Breast epithelium (tissue), 4 donors: ENCODE measurements at places on chromosomes 3 and 15.

- no peaks in the 10 kb centered on the region for H3K27me3 ChIP-seq
- H3K27ac ChIP-seq, result no peak overlapping the region
- no peak for DNase-seq
Observed at GRCh38 chr3:128247666-128248409, 94.6 kb downstream of the EEFSEC start.

GRCh38 chr15:79629687-79630086, 197.6 kb downstream of the MINAR1 start:
- no peak overlapping the region for H3K27ac ChIP-seq
- H3K36me3 ChIP-seq, result no peaks in the 10 kb centered on the region
- no peak overlapping the region for H3K4me3 ChIP-seq
- DNase-seq, result no peak

DNA sequence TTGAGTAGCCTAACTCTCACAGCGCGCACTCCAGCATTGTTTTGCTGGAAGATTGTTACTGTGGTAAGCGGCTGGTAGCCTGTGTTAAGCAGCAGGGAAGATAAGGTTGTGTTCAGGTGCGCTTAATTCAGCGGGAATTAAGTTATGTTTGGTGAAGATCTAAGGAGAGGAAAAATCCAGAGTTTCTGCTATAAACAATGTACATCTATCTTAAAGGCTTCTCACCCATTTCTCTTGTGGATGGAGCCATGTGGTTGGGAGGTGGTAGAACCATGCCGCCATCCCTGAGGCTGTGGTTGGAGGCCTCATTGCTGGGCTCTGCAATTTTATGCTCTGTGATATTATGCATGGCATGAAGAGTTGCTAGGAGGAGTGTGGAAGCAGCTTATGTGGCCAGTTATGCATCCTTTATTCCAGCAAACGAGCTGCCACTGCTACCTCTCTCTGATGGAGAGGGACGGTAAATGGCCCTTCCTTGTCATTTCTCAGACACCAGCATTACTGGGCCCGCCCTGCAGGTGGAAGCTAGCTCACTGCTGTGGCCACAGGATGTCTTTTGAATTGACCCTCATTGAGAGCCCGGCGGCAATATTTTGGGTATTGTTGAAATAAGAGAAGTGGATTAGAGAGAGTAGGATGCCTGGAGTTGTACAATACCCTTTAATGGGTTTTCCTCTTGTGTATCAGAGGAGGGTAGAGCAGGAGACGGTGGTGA, 1.3 kb downstream of the MINAR1 start:
- no peak overlapping the region for H3K4me3 ChIP-seq
- DNase-seq, result no peak
- no peaks in the 10 kb centered on the region for H3K4me1 ChIP-seq
- peaks cover 43% of the 10 kb centered on the region for H3K27me3 ChIP-seq
- no peak overlapping the region for H3K27ac ChIP-seq

DNA sequence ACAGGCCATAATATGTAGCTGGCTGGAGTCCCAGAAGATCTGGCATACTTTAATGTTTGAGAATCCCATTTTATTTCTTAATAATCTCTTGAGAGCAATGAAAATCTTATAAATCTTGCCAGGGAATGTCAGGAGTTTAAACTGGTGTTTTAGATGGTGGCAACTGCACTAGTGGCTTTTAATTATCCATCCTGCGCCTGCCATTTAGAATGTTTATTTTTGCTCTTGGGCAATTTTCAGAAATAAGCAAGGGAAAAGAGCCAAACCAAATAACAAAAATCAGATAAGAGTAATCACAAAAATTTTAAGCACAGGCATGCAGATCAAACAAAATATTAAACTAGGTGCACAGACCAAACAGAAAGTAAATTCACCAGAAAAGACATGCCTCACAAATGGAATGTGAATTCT, 41.9 kb upstream of the UBP1 start:
- no peaks in the 10 kb centered on the region for H3K27me3 ChIP-seq
- H3K27ac ChIP-seq, result no peak overlapping the region
- no peak for DNase-seq
- no peaks in the 10 kb centered on the region for H3K4me1 ChIP-seq
- H3K4me3 ChIP-seq, result no peak overlapping the region
- H3K36me3 ChIP-seq, result no peaks in the 10 kb centered on the region

DNA sequence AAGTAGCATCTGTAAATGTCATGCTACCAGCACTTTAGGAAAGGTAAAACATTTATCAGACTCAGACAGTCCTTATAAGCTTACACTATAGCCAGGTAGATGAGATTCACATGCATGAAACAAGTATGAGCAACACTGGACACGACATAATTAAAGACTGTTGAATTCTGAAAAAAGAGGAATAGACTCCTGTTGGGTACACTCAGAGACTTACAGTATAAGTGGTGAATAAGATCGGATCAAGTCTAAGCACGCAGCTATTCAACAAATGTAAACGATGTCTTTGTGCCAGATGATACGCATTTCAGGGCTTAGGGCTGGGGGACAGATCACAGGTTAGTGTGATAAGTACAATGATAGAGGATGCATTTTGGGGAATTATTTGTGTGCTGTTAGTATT, 43.2 kb upstream of the SPPL2A start:
- no peak overlapping the region for H3K27ac ChIP-seq
- H3K27me3 ChIP-seq, result no peaks in the 10 kb centered on the region
- DNase-seq, result no peak
- H3K4me3 ChIP-seq, result no peak overlapping the region
- no peaks in the 10 kb centered on the region for H3K36me3 ChIP-seq

- H3K27me3 ChIP-seq, result no peaks in the 10 kb centered on the region
- DNase-seq, result no peak
- no peaks in the 10 kb centered on the region for H3K36me3 ChIP-seq
- no peak overlapping the region for H3K4me3 ChIP-seq
Observed at GRCh38 chr3:129577925-129578786, 28.3 kb downstream of the PLXND1 start.

DNA sequence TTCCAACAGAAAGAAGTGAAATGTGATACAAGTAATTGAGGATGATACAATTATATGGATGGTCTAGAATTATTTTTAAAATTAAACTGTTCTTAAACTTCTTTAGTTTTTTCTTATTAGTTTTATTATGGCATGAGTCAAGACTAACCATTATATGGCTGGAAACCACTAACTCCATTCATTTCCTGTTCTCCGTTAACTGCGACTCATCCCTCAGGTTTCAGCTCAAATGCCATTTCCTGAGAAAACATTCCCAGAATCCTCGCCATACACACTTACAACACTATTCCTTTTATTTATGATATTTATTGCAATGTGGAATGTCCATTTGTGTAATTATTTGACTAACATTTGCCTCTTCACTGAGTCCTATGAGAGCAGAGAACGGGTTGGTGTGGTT, 394.1 kb downstream of the SOX2 start:
- no peak overlapping the region for H3K4me3 ChIP-seq
- no peak for DNase-seq
- H3K27ac ChIP-seq, result no peak overlapping the region
- no peaks in the 10 kb centered on the region for H3K27me3 ChIP-seq

DNA sequence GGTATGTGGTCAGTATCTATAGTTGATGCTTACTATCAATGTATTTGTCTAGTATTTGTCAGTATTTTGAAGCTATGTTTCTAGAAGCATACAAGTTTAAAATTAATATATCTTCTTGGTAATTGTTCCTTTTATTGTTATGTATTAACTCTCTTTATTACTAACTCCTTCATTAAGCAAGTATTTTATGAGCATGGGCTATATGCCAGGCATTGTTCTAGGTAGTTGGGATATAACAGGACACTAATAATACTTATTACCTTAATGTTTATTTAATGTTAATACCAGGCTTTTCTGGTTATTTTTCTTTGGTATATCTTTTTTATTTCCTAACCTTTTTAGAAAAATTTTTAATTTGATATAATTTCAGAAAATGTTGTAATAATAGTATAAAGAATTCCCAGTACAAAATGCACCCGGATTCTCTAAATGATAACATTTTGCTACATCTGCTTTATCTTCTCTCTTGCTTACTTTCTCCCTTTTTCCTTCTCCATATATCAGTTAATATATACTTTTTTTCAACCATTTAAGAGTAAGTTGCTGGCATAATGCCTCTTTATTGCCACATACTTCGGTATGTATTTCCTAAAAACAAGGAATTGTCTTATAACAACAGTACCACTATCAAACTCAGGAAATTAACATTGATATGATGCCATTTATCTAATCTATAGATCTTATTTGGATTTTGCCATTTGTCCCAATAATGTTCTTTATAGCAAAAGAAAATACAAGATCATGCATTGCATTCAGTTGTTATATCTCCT, 30.9 kb downstream of the LRRC49 start:
- no peak overlapping the region for H3K27ac ChIP-seq
- no peaks in the 10 kb centered on the region for H3K27me3 ChIP-seq
- no peak overlapping the region for H3K4me3 ChIP-seq
- no peaks in the 10 kb centered on the region for H3K36me3 ChIP-seq

DNA sequence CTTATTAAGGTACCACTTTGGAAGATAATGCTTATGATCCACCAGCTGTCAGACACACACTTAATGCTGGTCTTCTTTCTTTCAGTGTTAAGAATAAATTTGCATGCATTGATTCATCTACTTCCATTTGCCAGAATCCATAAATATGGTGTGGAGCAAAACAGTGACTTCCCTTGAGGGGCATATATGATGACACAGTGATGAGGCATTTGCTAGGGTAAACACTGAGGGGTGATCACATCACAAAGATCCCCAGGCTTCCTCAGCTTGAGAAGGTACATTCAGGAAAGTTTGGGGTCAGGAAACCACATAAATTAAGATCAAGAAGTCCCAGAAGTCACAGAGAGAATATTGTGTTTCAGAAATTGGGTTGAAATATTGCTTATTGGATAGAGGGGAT, 9.9 kb upstream of the ZBED2 start:
- no peak for DNase-seq
- H3K27ac ChIP-seq, result no peak overlapping the region
- H3K4me1 ChIP-seq, result no peaks in the 10 kb centered on the region

DNA sequence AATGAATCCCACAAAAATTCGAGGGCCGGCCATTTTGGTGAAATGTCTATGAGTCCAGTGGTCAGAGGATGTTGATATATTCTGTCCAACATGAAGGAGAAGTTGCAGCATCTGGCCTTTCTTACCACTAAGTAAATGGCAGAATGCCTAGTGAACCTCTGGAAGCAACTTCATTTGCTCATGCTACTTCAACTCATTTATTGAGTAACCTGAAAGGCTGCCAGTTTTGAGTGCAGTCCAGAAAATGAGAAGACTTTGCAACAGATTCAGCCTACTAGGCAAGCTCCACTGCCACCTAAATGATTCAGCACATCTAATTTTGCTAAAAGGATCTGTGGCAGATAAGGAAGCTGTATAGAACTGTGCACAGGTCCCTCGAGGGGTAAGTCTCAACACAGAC, 265.0 kb downstream of the OPA1 start:
- no peaks in the 10 kb centered on the region for H3K36me3 ChIP-seq
- H3K4me1 ChIP-seq, result no peaks in the 10 kb centered on the region

- no peak for DNase-seq
- H3K27me3 ChIP-seq, result no peaks in the 10 kb centered on the region
- no peaks in the 10 kb centered on the region for H3K4me1 ChIP-seq
- H3K4me3 ChIP-seq, result no peak overlapping the region
Observed at GRCh38 chr3:65964838-65965237, 73.9 kb downstream of the MAGI1 start.

DNA sequence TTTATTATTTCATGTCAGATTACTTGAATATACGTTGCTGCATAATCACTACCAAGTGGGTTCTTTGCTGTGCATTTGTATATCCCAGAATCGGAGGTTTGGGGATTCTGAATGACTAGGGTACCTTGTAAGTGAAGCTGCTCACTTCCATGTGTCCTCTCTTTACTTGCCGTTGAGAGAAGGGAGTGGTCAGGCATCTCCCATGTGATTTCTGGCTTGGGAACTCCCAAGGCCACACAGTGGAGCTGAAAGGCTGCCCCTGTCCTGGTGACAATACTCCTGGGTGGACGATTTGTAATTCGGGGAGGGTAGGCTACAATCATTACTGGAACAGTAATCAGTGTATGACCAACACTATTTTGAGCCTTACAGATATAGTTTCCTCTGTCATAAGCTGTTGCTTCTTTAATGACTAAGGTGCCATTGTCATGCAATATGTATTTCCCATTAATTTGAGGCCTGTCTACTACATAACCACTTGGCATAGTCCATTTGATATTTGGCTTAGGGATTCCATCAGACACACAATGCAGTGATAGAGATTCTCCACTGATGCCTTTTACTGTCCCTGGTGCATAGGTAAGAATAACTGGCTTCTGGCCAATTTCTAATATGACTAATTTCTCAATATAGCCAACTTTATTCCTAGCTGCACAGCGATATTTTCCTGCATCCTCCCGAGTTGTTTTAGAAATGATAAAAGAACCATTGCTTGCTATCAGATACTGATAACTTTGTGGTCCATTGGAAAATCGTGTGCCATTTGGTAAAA, 24.0 kb downstream of the IGSF10 start:
- H3K36me3 ChIP-seq, result no peaks in the 10 kb centered on the region
- no peak overlapping the region for H3K4me3 ChIP-seq
- DNase-seq, result no peak
- H3K27me3 ChIP-seq, result no peaks in the 10 kb centered on the region

DNA sequence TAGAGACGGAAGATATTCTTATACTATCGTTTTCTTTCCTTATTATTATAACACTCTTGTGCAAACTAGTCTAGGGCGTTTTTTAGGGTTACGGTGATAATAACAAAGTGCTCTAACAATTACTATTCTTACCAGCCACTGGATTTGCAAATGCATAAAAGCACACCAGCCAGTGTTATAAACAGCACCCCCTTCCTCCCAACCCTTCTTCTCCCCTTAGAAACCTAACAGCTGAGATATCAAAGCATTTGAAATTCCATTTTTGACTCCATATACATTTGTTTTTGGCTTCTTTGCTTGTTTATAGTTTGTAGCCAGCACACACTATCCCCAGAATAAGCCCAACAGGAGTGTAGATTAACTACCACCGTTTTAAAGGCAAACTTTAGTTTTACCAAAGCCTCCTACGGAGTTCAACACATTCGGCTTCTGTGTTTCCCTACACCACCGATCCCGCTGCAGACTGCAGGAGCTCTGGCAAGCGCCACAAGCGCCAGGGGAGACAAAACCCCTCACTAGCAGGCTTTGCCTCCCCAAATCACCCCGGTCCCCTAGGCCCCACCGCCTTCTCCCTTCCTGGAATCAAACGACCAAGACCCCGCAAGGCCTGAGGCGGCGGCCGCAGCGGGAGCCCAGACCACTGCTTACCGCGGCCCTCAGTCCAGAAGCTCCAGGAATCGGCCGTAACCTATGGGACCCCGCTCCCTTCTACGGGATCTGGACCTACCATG, 461 bp downstream of the COPB2 start:
- peak overlapping the region; percentile 96 for H3K27ac ChIP-seq
- no peaks in the 10 kb centered on the region for H3K4me1 ChIP-seq
- no peaks in the 10 kb centered on the region for H3K27me3 ChIP-seq
- no peaks in the 10 kb centered on the region for H3K36me3 ChIP-seq

DNA sequence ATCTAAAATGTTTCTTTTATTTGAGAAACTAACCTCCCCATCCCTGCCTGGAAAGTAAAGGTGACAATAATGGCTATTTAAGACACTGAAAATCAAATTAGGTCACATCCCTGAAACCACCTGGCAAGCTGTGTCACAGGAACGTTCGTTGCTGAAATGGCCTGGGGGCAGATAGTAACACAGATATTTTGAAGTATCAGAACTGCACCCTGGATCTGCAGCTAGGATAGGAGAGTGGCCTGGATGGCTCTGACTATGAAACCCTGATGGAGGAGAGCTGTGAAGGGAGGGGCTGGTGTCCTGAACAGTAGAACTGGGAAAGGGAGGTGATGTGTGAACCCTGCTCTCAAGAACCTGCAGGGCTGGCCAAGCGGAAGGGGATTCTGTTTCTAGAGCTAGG, 648.3 kb upstream of the CFAP20DC start:
- no peak overlapping the region for H3K4me3 ChIP-seq
- H3K4me1 ChIP-seq, result no peaks in the 10 kb centered on the region
- no peak overlapping the region for H3K27ac ChIP-seq
- H3K36me3 ChIP-seq, result no peaks in the 10 kb centered on the region
- no peak for DNase-seq
- H3K27me3 ChIP-seq, result no peaks in the 10 kb centered on the region
